SJCRH30 (cell line): ENCODE measurements at places on chromosomes 11 and 22.
A peak's percentile ranks its signal among the peaks of the same experiment; 100 is the strongest.

GRCh38 chr11:134662629-134663360 is 250.8 kb upstream of the B3GAT1 start:
- DNase-seq, result no peak

GRCh38 chr11:74683279-74683871 is 47.9 kb downstream of the CHRDL2 start:
- no peak for DNase-seq

DNA sequence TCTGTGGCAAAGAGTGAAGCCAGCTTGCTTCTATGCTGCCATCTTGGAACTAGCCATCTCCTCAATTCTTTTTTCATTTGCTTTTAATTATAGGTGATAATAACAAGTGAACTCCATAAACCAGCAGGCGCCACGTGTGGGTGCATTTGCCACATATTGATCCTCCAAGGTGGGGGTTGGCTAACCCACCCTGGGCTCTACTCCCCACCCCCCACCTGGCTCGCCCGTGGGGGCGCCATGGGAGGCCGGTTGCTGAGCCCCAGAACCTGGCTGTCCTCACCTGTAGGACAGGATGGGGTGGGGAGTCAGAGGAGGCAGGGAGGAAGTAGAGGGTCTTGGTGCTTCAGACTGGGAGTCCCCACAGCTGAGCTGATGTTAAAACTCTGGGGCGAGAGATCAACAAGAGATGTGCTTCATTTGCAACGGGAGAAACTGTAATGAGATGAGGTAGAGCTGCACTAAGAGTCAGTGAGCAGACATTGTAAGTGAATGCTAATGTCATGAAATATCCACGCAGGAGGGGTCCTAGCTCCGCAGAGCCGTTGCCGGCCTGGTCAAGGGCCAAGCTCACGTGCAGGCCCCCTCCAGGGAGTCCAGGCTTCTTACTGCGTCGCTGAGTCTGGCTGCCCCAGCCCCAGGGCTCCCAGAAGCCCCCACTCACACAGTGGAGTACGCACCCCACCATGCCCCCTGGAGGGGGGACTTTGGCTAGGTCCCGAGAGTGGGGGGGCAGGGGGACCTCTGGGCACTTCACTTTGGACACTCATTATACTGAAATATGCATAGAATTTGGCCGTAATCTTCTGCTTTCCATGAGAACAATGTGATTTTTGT is 59.4 kb downstream of the BRD1 start:
- DNase-seq, result no peak

DNA sequence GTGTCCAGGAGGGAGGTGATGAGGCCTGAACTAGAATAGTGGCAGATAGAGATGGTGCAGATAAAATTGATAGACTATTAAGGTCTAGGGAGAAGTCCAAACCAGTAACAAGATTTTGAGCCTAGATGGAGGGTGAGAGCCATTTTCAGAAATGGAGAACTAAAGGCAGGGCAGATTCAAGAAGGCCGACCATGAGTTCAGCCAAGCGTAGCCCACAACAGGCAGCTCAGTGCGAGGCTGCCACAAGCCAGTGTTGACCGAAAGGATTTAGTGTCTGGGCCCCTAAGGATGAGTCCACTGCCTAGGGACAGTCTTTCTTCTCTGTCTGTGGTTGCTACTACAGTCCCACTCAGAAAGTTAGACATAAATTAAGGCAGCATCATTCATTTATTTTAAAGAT is 51.7 kb downstream of the PPP2R1B start:
- DNase-seq, result no peak

DNA sequence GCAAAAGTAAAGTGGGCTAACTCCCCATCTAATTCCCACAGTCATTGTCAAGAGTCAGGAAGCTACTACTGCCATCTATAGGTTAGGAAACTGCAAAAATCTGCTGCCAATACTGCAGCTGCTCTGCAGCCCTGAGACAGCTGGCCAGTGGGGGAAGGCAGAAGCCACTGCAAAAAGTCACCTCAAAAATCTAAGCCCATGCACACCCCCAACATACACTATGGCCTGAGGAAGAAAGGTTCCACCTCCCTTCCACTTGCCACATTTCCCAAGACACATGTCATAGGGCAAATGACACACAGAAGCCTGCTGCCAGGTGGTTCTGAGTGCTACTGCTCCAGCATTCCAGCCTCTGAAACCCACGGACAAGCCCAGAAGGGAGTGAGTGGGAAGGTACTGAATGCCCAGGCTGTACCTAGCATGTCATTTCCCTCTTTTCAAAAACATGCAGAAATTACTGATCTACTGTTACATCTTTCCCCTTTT is 36.9 kb downstream of the DGCR2 start:
- DNase-seq, result peak; percentile 72

DNA sequence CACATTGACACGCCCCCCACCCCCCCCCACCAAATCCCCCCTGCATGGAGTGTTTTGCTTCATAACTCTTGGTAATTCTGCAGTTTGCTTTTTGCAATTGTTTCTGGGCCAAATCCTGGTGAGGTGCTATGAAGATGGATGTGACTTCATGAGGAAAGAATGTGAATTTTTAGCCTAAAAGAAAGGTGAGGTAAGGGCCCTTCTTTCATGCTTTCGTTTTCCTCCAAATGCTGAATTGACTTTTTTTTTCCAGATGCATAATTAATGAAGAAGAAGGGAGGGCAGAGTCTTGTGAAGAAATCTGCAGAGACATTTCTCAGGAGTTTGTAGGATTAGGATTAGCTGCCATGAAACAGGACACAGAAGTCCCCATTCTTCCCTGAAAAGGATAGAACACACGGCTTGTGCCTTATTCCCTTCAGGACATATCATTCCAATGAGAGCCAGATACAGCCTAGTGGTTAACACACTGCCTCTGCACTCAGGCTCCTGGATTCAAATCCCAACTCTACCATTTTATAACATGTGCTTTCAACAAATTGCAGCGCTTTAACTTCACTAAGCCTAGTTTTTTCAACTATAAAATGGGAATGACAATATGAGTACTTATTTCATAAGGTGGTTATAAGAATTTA is 19.6 kb upstream of the TBCEL start:
- DNase-seq, result no peak

DNA sequence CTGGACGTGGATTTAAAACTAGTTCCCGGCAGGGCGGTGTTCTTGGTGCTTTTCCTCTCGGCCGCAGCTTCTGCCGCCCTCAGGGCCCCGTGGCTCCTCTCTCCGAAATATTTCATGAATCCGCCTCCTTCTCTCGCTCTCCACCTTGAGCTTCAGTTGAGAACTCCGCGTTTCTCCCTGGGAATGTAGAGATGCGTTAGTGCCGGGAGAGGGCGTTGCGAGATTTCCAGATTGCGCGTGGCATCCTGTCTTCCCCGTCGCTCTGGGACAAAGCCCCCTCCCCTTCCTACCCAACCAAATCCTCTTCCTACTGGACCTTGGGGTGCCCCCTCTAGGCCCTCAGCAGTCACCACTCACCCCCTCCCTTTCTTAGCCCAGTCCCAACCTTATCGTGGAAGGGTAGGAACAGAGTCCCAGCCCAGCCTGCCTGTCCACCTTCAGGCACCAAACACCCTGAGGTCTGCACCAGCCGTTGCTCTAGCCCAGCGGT is 15.5 kb upstream of the RAC2 start:
- DNase-seq, result no peak

DNA sequence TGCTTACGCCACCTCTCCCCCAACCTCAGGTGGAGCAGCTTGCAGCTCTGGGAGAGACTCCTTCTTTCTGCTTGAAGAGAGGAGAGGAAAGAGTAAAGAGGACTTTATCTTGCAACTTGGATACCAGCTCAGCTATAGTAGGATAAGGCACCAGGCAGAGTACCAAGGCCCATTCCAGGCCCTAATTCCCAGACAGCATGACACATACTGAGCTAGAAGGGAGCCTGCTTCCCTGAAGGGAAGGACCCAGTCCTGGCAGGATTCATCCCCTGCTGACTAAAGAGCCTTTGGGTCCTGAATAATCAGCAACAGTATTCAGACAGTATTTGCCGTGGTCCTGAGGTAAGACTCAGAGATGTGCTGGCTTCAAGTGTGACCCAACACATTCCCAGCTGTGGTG is 41.4 kb downstream of the PPME1 start:
- no peak for DNase-seq

GRCh38 chr11:134517115-134517514 is 105.1 kb upstream of the B3GAT1 start:
- DNase-seq, result no peak

DNA sequence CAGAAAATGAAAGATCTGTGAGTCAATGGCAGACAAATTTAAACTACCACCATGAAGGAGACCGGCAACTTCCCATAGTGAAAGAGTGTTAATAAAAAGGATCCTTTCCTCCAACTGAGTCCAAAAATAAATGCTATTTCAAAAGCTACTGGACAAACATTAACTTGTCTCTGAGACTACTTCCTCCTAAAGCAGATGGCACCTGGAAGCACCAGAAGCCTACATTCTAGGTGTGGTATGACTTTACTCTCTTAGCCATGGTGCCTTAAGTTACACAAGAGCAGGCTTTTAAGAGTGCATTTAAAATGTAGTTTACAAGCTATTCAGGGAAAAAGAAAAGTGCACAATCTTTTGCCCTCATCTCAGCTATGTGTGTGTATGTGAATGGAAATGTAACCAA is 2.5 kb downstream of the ARHGAP32 start:
- DNase-seq, result no peak

GRCh38 chr22:29225422-29226090 is 19.9 kb downstream of the EMID1 start:
- DNase-seq, result peak; percentile 81

DNA sequence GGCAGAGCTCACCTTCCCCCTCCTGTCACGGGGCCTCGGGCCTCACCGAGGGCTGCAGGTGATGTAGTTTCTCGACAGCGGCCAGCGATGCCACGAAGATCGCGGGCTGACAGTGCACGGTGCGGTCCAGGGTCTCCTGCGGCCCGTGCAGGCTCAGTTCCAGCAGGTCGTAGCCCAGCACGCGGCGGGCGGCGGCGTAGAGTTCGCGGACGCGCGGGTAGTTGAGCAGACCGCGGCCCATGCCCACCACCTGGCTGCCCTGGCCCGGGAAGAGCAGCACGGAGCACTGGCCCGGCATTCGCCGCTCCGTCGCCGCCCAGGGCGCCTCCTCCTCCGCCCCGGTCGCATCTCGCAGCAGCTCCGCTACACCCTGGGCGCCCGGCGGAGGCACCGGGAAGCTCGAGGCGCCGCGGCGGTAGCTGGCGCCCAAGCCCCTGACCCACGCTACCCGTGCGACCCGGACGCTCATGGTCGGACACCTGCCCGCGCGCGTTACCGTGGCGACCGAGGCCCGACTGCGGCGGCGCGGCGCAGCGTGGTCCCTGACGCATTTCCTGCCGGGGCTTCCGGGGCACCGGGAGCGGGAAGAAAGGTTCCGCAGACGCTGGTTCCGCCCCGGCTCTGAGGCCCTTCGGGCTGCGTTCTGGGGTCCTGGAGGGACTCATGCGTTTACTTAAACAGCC is at the start of gene MCAT:
Gene MCAT, minus strand, starts transcription at position 519 of the 683 bp plus-strand sequence. Its CDS starts 50 bp downstream, at position 469.
- DNase-seq, result peak; percentile 91

GRCh38 chr11:46686886-46687795 is 13.3 kb downstream of the ARHGAP1 start:
- no peak for DNase-seq

DNA sequence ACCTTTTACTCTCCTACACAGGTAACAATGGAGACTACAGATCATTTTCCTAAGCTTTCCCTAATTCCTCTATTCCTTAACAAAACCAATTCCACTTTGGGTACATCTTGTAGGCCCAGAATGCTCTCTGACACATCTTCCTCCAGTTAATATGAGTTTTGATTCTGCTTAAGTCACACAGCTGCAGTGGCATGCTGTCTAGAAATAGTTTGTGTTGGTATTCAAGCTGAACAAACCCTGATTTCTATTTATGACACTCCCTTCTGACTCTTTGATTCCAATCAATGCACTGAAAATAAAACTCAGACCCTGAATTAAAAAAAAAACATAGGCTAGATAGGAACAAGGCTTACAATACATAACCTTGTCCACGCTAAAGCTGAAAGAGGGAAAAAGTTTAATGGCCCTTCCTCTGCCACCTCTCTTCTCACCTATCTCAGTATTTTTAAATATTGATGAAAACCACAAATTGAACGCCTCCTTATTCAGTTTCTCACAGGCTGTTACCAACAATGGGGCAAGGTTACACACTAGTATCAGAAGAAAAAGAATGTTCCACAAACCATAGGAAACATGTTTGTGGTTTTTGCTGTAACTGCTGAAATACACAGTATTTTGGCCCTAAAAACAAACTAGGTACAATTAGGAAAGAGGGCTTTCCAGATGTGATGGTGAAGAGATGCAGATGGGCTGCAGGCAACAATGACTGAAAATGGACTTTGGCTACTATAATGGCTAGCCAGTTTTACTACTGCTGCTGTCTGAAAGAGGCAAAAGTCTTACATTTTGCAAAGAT is 35.7 kb upstream of the GAB2 start:
- DNase-seq, result no peak
